ENCODE measurements at places on chromosomes 1 and 21.

DNA sequence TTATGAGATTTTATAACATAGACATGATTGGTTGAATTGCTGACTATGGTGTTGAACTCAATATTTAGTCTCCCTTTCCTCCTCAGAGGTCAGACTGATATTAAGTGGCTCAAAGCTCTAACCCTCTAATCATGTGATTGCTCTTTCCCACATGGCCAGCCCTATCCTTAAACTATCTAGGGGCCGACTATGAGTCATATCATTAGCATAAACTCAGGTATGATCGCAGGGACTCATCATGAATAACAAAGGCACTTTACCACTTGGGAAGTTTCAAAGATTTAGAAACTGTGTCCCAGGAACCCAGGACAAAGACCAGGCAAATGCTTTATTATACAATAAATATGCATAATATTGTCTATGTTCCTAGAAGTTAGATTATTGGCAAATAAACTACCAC, 894.6 kb upstream of the NEGR1 start:
- no peak for DNase-seq

DNA sequence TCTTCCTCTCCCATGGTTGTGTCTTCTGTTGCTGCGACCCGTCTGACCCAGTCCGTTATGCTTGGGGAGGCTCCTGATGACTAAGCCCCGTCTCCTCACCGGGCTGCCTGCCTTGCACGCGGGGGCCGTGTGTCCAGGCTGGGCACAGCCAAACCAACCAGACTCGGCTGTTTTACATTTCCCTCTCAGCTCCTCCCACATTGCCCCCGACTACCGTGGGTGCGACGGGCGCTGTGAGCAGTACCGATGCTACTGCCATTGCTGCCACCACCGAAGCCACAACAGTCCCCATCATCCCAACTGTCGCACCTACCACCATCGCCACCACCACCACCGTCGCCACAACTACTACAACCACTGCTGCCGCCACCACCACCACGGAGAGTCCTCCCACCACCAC, 46.0 kb upstream of the CNTN2 start:
- peak; percentile 41 for DNase-seq

DNA sequence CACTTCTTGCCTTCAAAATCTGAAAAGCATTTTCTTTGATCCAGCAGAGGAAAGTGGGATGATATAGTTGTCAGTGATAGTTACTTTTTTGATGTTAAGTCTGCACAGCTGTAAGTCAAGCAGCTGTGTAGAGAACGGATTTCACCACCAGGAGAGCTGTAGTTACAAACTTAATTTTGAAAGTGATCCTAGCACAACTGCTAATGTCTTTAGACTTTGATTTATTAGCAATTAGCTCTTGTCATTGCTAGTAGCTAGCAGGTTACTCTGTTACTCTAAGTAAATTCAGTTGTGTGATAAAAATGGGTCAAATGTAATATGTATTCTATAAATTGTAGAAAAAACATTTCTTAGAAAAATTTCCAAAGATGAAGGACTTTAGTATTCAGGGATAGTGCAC, 46.0 kb downstream of the ALG6 start:
- DNase-seq = no peak

DNA sequence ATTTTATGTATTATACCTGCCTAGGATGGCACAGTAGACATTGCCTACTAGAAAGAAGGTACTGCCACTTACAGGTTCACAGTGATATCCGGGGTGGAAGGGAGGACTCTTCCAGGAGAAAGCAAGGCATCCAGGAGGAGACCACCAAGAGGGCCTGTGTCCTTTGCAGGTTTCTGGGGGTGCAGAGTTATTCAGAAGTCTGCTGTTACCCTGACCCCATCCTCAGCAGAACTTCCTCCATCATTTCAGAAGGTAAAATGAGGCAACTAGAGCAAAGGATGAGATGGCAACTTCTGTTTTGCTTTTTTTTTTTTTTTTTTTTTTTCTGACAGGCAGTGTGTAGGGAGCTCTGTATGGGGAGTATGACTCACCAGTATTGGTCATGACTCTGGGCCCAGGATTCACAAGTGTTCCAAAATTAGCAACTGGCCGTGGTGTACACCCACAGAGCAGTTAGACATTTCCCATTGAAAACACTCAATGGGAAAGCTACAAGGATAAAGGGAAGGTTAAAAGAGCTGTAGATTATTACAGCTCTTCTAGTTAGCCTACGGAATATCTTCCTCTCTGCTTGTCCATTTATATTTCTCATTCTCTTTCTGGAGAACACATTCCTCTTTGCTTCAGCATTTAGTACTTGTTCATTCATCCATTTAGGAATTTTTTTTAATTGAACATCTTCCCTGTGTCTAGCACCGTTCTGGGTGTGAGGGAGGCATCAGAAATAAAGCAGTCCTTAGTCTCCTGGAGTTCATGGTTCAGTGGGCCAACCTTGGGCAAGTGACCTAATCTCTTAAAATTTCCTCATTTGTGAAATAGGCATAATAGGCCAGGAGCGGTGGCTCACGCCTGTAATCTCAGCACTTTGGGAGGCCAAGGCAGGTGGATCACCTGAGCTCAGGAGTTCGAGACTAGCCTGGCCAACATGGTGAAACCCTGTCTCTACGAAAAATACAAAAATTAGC, 50.5 kb upstream of the PPP2R5A start:
- DNase-seq = peak; percentile 96

GRCh38 chr1:218436346-218436745, 91.2 kb downstream of the TGFB2 start:
- no peak for DNase-seq
